SK-MEL-5 (cell line): ENCODE measurements at places on chromosomes 2 and 18.
A peak's percentile ranks its signal among the peaks of the same experiment; 100 is the strongest.

DNA sequence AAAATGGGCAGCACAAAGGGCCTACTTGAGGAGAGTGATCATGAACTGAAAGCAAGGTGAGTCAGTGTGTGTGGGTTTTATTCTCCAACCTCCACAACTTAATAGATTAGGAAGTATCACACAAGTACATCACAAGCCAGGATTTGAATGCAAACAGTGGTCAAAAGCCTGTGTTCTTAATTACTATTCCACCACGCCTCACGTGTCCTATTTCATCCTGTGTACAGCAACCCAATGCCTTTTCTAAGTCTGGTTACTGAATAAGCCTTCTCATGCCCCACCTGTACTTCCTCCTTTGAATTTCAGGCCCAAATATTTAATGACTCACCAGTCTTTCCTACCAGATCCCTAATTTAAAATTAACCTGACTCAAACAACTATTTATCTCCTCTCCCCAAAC, 755.7 kb upstream of the SLC8A1 start:
- DNase-seq: no peak

DNA sequence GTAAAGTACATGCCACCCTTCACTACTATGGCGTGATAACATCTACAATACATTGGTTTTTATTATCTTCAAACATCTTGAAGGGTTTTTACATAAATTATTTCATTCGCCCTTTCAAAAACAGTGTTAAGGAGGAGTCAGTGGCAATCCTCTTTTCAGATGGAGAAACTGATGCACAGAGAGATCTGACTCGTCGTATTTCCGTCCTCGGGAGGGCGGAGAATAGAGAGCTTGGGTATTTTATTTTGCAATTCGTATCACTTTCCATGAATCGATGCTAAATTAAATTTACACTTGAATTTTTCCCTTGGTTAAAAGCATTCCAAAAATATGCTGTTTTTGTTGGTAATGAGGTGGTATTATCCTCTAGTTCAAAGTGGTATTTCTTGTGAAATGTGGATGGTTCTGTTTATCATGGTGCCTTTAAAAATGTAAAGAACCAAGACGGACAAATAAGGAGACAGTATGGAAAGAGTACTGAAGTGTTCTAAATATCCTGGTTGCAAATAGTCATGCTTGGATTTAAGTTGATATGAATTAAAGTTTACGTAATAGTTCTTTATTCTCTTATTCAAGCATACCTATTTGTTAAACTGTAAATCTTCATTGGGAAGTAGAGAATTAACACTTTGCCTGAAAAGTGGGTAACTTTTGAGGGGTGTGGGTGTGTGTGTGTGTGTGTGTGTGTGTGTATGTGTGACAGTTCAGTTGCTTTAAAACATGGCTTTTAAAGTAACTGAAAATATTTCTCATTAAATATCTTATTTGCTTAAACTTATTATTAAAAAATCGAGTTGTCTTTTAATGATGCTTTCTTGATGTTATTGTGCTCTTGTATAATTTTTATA, 5.6 kb downstream of the PHLPP1 start:
- no peak for DNase-seq

GRCh38 chr2:207086136-207086535, 79.6 kb downstream of the KLF7 start:
- DNase-seq: no peak

DNA sequence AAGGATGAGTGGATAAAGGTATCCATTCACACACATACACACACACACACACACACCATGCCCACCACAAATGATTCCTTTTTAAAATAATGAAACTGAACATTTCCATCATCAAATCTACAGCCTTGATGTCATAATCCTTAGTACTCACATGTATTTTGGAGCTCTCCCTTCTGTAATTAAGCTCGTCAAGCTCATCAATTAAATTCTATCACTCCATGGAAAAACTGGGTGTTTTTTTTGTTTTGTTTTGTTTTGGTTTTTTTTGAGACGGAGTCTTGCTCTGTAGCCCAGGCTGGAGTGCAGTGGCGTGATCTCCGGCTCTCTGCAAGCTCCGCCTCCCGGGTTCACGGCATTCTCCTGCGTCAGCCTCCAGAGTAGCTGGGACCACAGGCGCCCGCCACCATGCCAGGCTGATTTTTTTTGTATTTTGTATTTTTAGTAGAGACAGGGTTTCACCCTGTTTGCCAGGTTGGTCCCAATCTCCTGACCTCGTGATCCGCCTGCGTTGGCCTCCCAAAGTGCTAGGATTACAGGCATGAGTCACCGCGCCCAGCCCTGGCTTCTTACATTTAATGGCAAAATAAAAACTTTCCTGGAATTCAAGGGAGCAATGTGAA, 78.6 kb upstream of the RGPD4 start:
- DNase-seq: peak; percentile 2
